ENCODE measurements at places on chromosomes 13 and 19. TPM values are rescaled to one million over a fixed set of nuclear protein-coding genes. Genes with fewer than 3 reads are reported as not detected.

CYP4F8 gene
- total RNA-seq = not detected

ERICH4 gene
- not detected for total RNA-seq

ZNF555 gene
- 7.7 TPM for total RNA-seq

HAUS8 gene
- total RNA-seq = 9.1 TPM

CACNA1A gene
- total RNA-seq = 0.71 TPM

METTL21C gene
- total RNA-seq = not detected
